ENCODE measurements at places on chromosomes 11 and 22. TPM values are rescaled to one million over a fixed set of nuclear protein-coding genes. Genes with fewer than 3 reads are reported as not detected.

The FIBIN gene
- 8.9 TPM for total RNA-seq

The MOGAT2 gene
- not detected for total RNA-seq

The MUC5B gene
- not detected for total RNA-seq

GRCh38 chr22:19996694-19997384, 19.8 kb downstream of the ARVCF start:
- DNase-seq = no peak

- DNase-seq = no peak
Observed at GRCh38 chr11:41306431-41306830, 153.0 kb downstream of the LRRC4C start.

GRCh38 chr11:96664110-96664509, 274.3 kb downstream of the JRKL start:
- DNase-seq = no peak

DNA sequence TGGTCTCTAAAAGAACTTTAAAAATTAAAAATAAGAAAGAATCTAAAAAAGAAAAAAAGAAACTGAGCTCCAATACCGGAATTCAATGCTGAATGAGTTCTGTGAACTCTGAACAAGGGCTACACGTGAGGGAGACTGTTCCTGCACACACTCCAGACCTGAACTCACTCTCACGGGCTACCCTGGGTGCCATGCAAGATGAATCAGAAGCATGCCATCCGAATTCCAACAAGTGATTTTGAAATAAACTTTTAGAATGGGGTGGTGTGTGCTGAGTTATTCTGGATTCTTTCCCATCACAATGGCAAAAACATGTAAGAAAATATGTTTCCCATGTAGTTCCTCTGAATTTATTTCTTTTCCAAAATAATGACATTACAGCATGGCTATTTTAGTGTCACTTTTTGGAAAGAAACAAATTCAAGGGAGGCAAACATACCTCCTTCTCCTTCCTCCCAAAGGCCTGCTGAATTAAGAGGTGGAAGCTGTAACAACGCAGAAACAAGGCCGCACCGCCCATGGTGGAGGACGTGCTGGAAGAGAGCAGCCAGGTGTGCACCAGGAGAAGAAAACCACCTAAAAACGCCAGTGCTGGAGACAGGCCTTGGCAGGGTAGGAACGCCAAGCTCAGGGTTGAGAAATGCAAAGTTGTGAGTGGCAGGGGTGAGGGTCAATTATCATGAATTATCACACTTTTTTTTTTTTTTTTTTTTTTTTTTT, 63.2 kb upstream of the ARFGAP3 start:
- no peak for DNase-seq

DNA sequence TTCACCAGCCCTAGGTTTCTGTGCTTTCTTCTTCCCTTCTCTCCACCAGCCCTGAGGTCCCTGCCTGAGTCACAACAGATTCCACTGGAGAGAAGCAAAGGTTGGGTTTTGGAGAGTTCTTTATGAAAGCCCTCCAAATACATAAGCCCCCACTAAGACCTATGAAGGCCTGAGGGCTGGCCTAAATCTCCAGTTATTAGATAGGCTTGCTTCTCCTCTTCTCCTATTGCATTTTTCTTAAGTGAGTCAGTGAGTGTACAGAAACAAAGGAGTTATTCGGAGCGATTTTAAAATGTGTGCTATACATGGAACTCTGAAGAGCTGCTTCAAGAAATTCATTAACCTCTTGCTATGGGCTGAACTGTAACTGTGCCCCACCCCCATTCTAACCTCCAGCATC, 1057.3 kb downstream of the OPCML start:
- DNase-seq = no peak
